ENCODE measurements at places on chromosomes 7 and 10.

DNA sequence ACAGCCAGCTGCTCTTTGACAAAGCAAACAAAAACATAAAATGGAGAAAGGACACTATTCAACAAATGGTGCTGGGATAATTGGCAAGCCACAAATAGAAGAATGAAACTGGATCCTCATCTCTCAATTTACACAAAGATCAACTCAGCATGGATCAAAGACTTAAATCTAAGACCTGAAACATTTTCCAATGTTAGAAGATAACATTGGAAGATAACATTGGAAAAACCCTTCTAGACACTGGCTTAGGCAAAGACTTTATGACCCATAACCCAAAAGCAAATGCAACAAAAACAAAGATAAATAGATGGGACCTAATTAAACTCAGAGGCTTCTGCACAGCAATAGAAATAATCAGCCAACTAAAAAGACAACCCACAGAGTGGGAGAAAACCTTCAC is 425.7 kb upstream of the SEMA3D start:
- no peak for DNase-seq

DNA sequence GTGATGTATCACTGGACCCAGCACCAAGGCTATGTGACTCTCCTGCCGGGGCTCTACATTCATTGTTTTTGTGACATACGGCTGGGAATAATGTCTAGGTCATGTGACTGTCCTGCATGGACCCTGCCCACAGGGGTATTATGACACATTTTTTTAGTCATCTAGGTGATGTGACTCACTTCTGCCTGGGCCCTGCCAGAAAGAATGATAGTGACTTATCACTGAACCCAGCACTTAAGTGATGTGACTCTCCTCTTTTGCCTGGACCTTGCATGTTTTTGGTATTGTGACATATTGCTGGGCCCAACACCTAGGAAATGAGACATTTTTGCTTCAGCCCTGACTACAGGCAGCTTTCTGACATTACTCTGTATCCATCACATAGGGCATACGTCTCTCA is 51.1 kb upstream of the ZNF107 start:
- DNase-seq = no peak

- no peak for DNase-seq
Measured at GRCh38 chr7:88155756-88156155, 64.1 kb downstream of the SRI start.

GRCh38 chr7:94834359-94834758 is 73.0 kb upstream of the PPP1R9A start:
- no peak for DNase-seq

GRCh38 chr10:5491477-5491876 is 7.9 kb downstream of the CALML5 start:
- DNase-seq = no peak

GRCh38 chr7:50940621-50941020 is 157.9 kb upstream of the GRB10 start:
- DNase-seq = no peak

- DNase-seq = no peak
Measured at GRCh38 chr7:50317221-50317678, 12.7 kb downstream of the IKZF1 start.

DNA sequence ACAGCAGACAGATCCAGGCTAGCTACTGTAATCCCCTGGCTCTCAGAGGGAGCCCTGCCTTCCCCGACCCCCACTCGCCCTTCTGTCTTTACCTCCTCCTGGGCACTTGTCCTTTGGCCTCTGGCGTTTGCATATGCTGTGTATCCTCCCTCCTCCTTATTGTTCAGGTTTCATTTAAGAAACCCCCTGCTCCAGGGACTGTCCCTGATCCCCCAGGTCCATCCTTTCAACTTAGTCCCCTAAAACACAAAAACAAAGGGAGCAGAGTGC is 25.7 kb downstream of the GRID1 start:
- DNase-seq = no peak

GRCh38 chr10:46031648-46032532 is 1.5 kb upstream of the NCOA4 start:
- no peak for DNase-seq

All from NCI-H187 (cell line).